ENCODE measurements at places on chromosomes 16 and 17.
A peak's percentile ranks its signal among the peaks of the same experiment; 100 is the strongest.

GRCh38 chr16:78681743-78682142 is 582.3 kb downstream of the WWOX start:
- no peak for DNase-seq

DNA sequence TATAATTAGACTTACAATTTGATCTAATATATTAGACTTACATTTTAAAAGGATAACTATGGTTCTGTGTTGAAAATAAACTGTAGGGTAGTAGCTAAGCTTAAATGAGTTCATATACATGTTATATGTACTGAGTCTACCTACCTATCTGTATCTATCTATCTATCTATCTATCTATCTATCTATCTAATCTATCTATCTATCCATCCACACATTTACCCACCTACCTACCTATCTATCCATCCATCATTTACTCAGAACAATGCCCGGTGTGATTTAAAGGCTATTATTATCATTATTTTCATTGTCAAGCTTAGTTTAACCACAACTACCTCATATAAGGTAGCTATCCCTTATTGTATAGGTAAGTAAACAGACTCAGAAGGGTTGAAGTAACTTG is 7.0 kb downstream of the KRT10 start:
- no peak for DNase-seq

GRCh38 chr17:42098730-42099399 is 592 bp upstream of the ZNF385C start:
- no peak for DNase-seq

- peak; percentile 76 for DNase-seq
Measured at GRCh38 chr17:76547183-76547641, 7.4 kb downstream of the PRCD start.

GRCh38 chr16:49750341-49751000 is 105.4 kb downstream of the ZNF423 start:
- DNase-seq, result no peak
